Muscle of back (tissue), 13 donors: ENCODE measurements at places on chromosomes 13 and 19.
A peak's percentile ranks its signal among the peaks of the same experiment; 100 is the strongest.

- DNase-seq: no peak
Measured at GRCh38 chr19:42091742-42092141, 15.8 kb downstream of the ZNF574 start.

- DNase-seq: no peak
Measured at GRCh38 chr13:38854226-38854625, 136.4 kb downstream of the STOML3 start.

DNA sequence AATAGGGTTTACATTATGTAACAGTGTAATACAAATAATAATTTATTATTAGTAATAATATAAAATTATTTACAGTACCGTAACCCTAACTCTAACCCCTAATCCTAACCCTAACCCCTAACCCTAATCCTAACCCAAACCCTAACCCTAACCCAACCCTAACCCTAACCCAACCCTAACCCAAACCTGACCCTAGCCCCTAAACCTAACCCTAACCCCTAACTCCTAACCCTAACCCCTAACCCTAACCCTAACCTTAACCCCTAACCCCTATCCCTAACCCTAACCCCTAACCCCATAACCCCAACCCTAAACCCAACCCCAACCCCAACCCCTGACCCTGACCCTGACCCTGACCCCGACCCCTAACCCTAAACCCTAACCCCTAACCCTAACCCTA, 45.7 kb downstream of the PLPP2 start:
- no peak for DNase-seq

- DNase-seq: no peak
Measured at GRCh38 chr19:51140441-51140840, 1.7 kb upstream of the SIGLEC7 start.

DNA sequence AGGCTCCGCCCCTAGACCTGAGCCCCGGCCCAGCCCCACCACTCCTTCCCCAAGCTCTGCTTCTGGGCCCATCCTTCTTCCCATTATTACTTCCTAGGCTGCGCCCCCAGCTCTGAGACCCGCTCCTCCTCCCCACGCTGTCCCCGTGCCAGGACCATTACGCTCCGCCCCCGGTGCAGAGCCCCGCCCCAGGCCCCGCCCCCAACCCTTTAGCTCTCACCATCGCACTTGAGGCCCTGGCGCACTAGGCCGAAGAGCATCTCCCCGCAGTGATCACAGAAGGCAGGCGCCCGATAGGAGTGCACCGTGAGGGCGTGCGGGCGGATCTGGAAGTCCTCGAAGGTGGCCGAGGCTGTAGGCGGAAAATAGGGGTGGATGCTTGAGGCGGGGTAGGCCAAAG, 6.2 kb downstream of the PRKD2 start:
- DNase-seq: no peak

DNA sequence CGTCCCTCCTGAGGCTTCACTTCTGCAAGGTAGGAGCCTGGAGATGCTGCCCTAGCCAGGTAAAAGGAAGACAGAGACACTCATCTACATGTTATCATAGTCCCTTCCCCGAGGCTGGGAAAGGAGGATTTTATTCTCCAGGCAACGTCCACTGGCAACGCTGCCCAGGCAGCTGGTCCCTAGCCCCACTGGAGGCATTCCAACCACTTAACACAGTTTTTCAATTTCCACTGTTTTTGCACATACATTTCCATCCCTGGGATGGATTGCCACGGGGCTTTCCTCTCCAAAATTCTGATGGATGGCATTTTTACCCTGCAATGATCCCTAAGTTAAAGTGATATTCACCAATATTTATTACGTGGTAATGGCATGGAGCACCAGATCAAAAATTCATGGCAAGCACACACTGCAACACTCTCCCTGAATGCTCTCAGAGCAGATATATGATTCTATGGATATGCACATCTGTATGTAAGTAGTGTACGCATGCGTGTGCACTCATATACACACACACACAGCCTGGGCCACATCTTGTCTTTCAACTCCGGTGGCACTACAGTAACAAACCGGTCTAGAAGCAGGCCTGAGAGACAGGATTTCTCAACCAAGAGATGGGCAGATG, 322.3 kb upstream of the TSHZ3 start:
- peak; percentile 8 for DNase-seq

GRCh38 chr13:98900442-98900841, 77.4 kb downstream of the DOCK9 start:
- DNase-seq: no peak

- DNase-seq: no peak
Measured at GRCh38 chr13:95833126-95833525, 156.2 kb downstream of the DNAJC3 start.

GRCh38 chr13:98548230-98548629, 28.7 kb downstream of the STK24 start:
- DNase-seq: no peak

- DNase-seq: no peak
Measured at GRCh38 chr13:93216122-93216521, 10.5 kb upstream of the GPC6 start.

GRCh38 chr19:2027361-2027760, 11.8 kb upstream of the BTBD2 start:
- peak; percentile 51 for DNase-seq

GRCh38 chr13:91351980-91352379, 4.5 kb downstream of the MIR17HG start:
- no peak for DNase-seq

GRCh38 chr13:55500694-55501093, 1640.0 kb upstream of the PRR20A start:
- DNase-seq: no peak

- DNase-seq: no peak
Measured at GRCh38 chr19:8642561-8642960, 12.1 kb downstream of the NFILZ start.

- DNase-seq: no peak
Measured at GRCh38 chr19:2209408-2209807, 26.7 kb downstream of the PLEKHJ1 start.

DNA sequence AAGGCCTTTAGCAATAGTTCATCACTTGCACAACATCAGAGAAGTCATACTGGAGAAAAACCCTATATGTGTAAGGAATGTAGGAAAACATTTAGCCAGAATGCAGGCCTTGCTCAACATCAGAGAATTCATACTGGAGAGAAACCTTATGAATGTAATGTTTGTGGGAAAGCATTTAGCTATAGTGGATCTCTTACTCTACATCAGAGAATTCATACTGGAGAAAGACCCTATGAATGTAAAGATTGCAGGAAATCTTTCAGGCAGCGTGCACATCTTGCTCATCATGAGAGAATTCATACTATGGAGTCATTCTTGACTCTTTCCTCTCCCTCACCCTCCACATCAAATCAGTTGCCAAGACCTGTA, 19.8 kb downstream of the ZNF583 start:
- DNase-seq: no peak

DNA sequence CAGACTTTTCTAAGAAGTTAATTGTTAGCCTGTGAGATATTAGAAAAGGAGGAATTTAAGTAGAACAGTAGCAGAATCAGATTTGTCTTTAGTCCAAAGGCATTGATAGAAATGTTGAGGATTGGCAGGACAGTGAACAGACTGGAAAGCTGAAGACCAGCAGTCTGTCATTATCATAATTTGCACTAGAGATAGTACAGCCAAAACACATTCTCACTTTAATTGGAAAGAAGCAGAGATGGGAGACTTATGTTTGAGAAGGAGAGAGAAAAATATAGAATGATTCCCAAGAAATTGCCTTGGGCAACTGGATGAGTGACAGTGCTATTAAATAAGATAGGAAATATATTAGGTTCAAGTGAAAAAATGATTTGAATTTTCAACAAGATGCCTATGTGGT, 755.5 kb downstream of the SLITRK5 start:
- no peak for DNase-seq

DNA sequence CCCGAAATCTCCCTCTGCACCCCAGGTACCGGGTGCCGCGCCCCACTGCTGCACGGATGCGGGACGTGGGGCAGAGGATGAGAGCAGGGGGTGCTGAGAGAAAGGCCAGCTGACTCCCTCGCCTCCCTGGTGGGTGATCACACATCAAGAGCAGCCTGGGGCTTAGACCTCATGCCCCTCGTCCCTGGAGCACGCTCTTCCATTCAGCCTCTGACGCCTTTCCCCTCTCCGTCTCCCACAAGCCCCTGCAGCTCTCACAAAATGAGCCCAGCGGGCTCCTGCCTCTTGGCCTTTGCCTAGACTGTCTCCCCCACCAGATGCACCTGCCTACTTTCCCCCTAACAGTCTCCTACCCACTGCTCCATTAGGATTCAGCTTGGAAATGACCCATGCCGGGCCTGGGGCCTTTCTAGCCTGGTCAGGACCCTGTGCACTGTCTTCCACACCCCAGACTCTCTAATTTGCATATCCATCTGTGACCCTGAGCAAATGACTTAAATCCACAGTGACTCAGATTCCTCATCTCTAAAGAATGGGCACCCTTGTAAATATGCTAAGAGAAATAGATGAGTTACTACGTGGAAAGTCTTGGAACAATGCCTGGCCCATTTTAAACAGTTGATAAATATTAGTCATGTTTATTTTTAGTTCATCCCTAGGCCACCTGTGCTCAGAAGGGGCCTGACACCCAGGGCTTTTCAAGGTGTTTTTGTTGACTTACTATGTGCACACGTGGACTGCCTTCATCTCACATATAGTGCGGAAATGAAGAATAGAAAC, 582 bp upstream of the PTPRH start:
- DNase-seq: no peak

DNA sequence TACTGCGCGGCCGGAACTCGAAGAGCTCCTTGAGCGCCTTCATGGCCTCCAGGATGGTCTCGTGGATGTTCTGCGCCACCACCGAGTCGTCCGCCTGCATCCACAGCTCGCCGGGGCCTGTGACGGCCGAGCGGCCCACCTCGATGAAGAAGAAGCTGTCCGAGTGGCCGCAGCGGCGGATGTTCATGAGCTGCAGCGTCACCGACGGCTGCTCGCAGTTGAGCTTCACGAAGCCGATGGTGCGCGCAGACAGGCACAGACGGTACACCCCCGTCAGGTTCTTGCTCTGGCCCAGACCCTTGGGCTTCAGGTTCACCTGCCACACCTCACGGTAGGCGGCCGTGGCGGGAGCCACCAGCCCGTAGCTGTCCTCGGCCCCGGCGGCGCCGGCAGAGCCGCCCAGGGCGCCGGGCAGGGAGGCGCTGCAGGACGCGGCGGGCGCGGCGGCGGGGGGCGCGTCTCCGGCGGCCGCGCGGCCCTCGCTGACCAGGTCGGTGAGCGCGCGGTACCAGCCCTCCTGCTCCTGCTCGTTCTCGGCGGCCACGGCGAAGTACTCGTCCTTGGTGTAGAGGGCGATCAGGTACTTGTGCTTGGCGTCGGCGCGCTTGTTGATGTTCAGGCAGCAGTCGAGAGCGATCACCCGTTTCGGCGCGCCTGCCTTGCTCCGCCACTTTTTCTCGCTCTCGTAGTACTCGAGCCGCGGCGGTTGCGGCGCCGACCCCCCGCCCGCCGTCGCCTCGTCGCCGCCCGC, 1.1 kb downstream of the IRS2 start:
- DNase-seq: peak; percentile 84

- no peak for DNase-seq
Measured at GRCh38 chr13:60851378-60851777, 454.4 kb downstream of the TDRD3 start.

- no peak for DNase-seq
Measured at GRCh38 chr13:109100705-109101304, 471.4 kb downstream of the MYO16 start.

- no peak for DNase-seq
Measured at GRCh38 chr19:16066611-16067104, 9.6 kb upstream of the TPM4 start.

DNA sequence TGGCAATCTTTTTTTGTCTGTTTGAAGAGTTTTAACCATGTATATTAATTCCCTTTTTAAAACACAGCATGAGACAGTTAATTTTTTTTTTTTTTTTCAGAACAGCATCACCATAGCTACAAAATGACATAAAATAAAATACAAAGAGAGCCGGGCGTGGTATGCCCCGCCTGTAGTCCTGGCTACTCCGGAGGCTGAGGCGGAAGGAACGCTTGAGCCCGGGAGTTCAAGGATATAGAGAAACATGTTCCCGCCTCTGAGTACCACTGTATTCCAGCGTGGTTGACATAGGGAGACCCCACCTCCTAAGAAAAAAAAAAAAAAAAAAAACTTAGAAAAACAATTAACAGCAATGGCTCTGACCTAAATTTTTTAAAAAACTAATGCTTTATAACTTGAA, 10.0 kb upstream of the INSR start:
- DNase-seq: no peak

DNA sequence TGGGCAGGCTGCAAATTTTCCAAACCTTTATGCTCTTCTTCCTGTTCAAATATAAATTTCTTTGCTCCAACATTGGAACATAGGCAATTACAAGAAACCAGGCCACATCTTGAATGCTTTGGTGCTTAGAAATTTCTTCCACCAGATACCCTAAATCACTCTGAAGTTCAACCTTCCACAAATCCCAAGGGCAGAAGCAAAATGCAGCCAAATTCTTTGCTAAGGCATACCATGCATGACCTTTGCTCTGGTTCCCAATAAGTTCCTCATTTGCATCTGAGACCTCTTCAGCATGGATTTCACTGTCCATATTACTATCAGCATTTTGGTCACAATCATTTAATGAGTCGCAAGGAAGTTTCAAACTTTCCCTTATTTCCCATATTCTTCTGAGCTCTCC, 130.9 kb downstream of the DIAPH3 start:
- DNase-seq: no peak

- no peak for DNase-seq
Measured at GRCh38 chr13:102593466-102593865, 3.3 kb upstream of the TPP2 start.
